ENCODE measurements at places on chromosomes 2 and 18.

DNA sequence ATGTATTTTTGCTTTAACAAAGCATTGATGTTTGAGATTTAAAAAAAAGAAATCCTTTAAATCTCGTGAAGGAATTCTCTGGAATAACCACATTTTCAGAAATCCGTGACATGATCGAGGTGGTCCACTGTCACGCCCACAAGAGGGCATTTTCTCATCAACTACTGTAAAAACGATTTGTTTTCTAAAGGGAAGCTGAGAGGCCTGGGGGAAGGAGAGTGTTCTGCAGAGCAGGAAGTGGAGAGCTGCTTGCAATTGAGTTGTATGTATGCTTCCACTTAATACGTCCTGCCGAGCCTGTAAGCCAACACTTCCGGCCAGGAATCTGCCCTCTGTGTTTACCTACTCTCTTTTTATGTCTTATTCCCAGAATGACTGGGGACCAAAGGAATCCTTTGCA is 19.4 kb downstream of the KLHL29 start:
- DNase-seq, result peak; percentile 26

- DNase-seq, result no peak
Observed at GRCh38 chr18:63994783-63995399, 25.0 kb downstream of the SERPINB8 start.

DNA sequence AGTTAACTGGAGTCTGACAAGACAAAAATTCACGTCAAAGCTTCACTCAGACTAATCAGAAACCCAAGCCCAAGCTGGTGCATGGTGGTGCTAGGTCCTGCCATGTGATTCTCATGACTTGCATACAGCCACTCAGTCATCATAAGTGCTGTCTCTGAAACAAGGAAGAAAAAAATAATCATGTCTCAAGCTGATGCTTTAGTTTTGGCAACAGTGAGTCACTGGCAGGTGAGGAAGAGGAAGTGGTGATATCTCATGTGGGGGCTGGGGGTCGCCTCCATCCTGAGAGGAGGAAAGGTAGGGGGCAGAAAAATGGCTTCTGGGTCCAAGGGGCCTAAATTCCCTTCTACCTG is 136.3 kb downstream of the TMEM163 start:
- no peak for DNase-seq

DNA sequence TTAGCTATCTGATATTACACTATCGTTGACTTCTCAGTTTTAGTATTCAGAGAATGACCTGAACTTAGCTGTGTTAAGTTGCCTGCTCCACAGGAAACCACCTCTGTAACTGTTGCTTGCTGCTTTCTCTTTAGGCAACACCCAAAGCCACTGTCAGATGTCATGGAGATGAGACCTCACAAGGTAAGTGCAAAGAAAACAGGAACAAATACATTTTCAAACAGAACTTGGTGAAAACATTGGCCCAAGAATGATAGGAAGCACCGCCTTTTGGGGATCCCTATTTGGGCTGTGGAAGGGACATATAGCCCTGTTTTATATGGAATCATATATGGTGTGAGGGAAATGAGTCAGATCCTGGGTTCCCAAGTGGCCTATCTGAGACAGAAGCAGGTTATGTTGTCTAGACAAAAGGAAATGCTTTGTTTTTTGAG is 143.4 kb downstream of the UBE2E3 start:
- no peak for DNase-seq

DNA sequence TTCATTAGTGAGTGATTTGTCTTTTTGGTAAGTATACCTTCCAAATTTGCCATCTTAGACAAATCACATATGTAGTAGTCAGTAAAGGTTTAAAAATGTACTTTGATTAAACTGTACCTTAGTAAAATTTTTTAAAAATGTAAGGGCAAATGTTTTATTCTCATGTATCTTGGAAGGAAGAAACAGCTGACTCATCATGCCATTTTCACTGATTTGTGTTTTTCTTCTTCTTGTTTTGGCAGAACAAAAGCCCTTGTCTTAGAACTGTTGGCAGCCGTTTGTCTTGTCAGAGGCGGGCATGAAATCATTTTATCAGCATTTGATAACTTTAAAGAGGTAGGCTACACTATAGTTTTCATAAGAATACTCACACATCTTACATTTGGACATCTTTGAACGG is 136.5 kb downstream of the PRPF40A start:
- DNase-seq, result no peak

GRCh38 chr2:216195565-216196029 is 86.4 kb downstream of the XRCC5 start:
- DNase-seq, result no peak

- no peak for DNase-seq
Observed at GRCh38 chr2:47086571-47086970, 68.5 kb downstream of the STPG4 start.

DNA sequence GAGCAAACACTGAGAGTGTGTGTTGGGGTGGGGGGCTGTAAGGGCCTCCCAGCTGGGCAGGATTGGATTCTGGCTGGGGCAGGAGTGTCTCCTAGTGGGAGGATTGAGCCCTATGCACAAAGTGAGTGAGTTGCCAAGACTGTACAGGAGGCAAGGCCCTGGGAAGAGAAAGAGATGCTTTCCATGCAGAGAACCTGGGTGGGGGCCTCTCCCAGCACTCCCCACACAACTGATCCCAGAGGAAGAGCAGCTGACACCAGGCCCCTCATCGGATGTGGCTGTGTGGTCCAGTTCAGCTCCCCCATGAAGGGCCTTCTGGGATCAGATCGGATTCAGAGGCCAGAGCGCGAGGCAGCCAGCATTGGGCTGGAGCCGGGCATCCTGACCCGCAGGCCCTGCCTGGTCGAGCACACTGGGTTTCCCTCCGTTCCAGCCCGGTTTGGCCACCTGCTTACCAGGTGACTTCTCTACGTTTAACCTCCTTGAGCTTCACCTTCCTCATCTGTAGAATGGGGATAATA is 49.4 kb upstream of the FAHD2A start:
- no peak for DNase-seq

GRCh38 chr2:233793465-233794127 is 15.5 kb downstream of the MROH2A start:
- DNase-seq, result no peak

DNA sequence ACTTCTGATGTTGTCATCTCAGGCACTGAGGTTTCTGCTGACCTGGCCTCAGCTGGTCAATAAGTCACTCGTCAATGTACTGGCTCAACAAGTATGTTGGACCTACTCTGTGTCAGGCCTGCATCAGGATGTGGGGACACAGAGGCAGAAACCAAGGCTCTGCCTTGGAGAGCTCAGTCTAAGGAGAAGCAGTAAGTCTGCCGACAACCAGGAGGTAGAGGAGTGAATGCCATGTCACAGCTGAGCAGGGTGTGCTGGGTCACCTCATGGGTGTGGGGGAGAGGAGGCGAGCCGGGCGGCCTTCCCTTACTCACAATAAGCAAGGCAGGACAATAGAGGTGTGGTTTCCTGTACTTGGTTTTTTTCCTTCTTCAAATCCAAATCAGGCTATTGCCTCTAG is 75.8 kb downstream of the COLEC12 start:
- no peak for DNase-seq

DNA sequence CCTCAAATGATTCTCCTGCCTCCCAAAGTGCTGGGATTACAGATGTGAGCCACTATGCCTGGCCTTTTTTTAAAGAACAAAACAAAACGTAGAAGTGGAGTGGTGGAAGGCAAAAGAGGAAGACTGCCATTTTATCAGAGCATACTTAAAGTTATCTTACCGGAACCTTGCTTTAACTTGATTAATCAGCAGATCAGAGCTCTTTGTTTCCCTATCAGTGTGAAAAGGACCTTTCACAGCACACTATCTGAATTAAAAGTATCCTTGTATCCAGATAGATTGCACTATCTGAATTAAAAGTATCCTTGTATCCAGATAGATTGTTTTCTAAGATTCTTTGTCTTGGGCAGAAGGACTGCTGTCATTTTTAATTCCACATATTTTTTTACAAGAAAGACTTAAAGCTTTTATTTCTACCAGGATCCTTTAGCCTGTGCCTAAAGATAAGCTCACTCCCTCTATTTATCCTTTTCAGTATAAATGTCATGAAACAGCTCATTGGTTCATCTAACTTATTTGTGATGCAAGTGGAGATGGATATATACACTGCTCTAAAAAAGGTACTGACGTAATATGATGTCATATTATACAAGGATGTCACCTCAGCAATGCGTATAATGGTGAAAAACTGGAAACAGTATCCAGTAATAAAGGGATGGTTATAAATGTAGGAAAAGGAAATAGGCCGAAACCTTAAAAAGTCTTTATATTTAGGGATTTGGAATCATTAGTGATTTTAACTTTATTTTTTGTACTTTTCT is 17.8 kb downstream of the GMCL1 start:
- DNase-seq, result no peak

DNA sequence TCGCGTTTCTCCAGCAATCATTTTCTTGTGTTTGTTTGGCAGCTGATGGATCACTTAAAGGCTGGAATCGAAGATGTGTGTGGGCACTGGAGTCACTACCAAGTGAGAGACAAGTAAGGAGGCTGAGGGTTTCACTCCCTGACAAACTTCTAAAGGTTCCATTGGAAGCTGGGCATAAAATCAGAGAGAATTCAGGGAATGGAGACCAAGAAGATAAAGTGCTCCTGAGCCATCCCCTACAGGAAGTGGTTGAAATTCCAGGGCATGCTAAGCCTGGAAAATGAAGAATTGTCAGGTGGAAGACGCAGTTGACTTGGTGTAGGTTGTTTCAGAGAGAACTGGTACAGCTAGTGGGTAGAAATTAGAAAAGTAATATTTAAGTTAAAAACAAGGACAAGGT is 39.1 kb downstream of the SLC9A4 start:
- DNase-seq, result no peak

- DNase-seq, result no peak
Observed at GRCh38 chr2:238574490-238575271, 148.0 kb downstream of the ASB1 start.

Measured in forelimb muscle (tissue), 1 donor.